Activated CD4-positive, alpha-beta T cell treated with anti-CD3 and anti-CD28 coated beads, Interleukin-2, amount 10 ng/mL, durations not matched to agents 24 days and 14 days (primary cell): ENCODE measurements at places on chromosomes 6 and 20. TPM values are rescaled to one million over a fixed set of nuclear protein-coding genes. Genes with fewer than 3 reads are reported as not detected.

PHACTR1 gene
- 0.09 and 0.26 TPM in 2 replicates for total RNA-seq

KIF6 gene
- 0.17 and 0.33 TPM in 2 replicates for total RNA-seq

NFATC2 gene
- 65.0 and 66.4 TPM in 2 replicates for total RNA-seq

ASIP gene
- not detected in 2 replicates for total RNA-seq

CAGE1 gene
- 0.16 and 0.31 TPM in 2 replicates for total RNA-seq

PKIB gene
- total RNA-seq: not detected in 2 replicates

MATN4 gene
- 1.2 and 1.5 TPM in 2 replicates for total RNA-seq

MYB gene
- total RNA-seq: 44.1 and 44.2 TPM in 2 replicates

HTR1B gene
- total RNA-seq: not detected in 2 replicates

FRMD1 gene
- not detected in 2 replicates for total RNA-seq

MICA gene
- 6.5 and 7.3 TPM in 2 replicates for total RNA-seq

ABCC10 gene
- 38.2 and 40.0 TPM in 2 replicates for total RNA-seq

GRIK2 gene
- not detected in 2 replicates for total RNA-seq

PHACTR2 gene
- total RNA-seq: 47.7 and 53.8 TPM in 2 replicates

TSPYL4 gene
- 22.1 and 22.2 TPM in 2 replicates for total RNA-seq

KHDC1L gene
- total RNA-seq: not detected in 2 replicates

ZBTB12 gene
- 3.7 and 4.6 TPM in 2 replicates for total RNA-seq

MUC22 gene
- total RNA-seq: not detected in 2 replicates
